CD4-positive, alpha-beta memory T cell (primary cell): ENCODE measurements at places on chromosomes 1 and 21.

DNA sequence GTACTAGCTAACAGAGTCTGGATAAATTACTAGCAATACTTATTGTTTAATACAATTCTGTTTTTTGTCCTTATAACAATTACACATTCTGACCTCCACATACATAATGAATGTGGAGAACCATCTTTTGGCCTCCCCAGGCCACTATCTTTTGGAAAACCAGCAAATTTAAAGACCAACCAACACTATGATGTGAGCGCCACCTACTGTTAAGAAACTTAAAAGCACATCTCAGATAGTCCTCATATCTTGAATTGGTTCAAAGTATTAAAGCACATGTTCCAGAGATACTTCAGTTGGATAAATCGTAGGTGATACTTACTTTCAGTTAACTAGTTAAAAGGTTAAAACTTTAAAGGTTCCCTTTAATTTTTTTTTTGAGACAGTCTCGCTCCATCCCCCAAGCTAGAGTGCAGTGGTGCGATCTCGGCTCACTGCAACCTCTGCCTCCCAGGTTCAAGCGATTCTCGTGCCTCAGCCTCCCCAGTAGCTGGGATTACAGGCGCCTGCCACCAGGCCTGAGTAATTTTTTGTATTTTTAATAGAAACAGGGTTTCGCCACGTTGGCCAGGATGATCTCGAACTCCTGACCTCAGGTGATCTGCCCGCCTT lies 29.3 kb upstream of the USP1 start:
- peak; percentile 37 for DNase-seq

GRCh38 chr1:11735854-11736745 lies at the start of gene AGTRAP:
Gene AGTRAP (plus strand): TSS chr1:11736136. CDS start chr1:11736209, 73 bp downstream.
- DNase-seq = peak; percentile 77

GRCh38 chr1:19341201-19342061 lies 29.3 kb downstream of the SLC66A1 start:
- peak; percentile 68 for DNase-seq

GRCh38 chr1:169392406-169392805 lies 24.4 kb downstream of the BLZF1 start:
- no peak for DNase-seq

DNA sequence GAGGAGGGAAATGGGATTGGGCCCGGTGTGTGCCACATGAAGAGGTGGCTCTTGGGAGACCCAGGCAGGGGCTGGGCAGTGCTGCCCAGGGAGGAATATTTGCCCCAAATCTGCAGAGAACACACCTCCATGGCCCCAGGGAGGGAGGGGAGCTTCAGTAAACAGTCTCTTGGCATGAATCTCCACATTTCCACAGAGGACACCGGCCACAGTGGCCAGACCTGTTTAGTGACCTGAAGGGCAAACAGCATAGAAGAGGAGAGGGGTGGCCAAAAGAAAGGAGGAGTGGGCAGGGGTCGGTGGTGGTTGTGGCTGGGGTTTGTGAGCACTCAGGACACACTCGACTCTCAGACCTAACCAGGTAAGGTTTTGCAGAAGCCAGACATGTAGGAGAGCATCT lies 54.0 kb upstream of the IFFO2 start:
- no peak for DNase-seq
